Activated T-helper 2 cell treated with anti-CD3 and anti-CD28 coated beads, Interferon-gamma antibody, Interleukin-2, Interleukin-4, amounts not matched to agents 10 μg/mL and 5 μg/mL and 100 μg/mL, durations not matched to agents 14 hours and 24 hours and 36 hours (primary cell): ENCODE measurements at places on chromosomes 12 and 14.

DNA sequence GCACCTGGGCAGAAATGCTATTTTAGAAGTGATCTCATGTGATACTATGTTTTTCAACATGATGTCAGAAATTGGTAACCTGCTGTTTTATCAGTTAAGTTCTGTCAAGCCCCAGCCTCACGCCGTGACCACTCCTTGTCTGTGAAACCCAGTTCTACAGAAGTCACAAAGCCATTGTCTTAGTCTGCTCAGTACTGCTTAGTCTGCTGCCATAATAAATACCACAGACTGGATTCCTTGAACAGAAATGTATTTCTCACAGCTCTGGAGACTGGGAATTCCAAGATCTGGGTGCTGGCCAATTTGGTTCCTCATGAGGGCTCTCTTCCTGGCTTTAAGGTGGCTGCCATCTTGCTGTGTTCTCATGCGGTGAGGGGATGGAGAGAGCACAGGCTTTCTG, 176.9 kb downstream of the PRKCH start:
- DNase-seq: no peak

DNA sequence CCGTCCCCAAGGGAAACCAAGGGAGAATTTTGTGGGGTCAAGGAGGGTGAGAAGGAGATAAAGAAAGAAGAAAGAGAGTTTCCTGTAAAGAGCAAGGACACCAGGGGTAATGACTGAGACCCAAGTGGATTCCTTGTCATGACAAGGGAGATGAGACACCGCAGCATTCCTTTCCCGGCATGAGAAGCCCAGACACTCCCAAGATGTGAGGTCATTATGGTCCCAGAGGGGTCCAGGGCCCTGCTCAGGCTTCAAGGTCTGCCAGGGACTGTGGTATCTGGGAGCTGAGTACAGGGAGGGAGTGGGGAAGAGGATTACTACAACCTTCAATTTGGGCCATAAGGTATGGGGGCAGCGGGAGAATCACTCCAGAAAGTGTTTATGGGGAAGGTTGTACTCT, 58.1 kb downstream of the SPTB start:
- DNase-seq: no peak

- DNase-seq: no peak
Measured at GRCh38 chr14:36857842-36858445, 196.3 kb downstream of the PAX9 start.

GRCh38 chr14:87626266-87626665, 366.7 kb downstream of the GALC start:
- no peak for DNase-seq

DNA sequence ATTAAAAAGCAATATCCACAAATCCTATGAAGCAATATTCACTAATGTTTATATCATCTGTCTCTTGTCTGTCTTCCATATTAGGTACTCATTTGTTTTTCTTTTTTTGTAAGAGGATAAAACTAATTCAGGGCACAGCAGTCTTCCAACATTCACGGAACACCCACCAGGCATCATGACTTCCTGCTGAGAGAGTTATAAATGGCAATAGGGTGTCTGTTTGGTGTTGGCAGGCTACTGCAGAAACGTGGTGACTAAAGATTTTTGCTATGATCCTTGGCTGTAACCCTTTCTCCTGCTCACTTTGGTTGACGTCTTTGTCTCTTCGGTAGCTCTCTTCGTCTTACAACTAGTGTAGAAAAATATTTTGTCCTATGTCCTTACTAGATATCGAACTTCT, 860.6 kb upstream of the MGAT4C start:
- DNase-seq: no peak

GRCh38 chr12:4045786-4046494, 172.7 kb upstream of the PARP11 start:
- no peak for DNase-seq

DNA sequence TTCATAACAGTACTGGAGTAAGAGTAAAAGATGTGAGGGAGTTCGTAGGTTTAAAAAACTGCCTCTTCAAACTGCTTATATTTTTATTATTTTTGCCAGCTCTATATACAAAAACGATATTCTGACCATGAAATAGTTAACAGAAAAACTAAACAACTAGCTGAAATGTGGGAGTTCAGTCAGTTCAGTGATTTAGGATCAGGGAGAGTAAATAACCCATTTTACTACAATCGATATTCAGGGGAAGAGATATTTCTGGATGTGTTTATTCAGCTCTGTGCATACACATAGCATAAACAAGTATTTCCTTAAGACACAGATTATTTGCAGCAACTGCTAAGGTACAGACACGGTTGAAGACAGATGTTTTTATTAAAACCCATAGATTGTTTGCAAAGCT, 470.9 kb downstream of the TMTC2 start:
- no peak for DNase-seq
